ENCODE measurements at places on chromosomes 2 and 18.

DNA sequence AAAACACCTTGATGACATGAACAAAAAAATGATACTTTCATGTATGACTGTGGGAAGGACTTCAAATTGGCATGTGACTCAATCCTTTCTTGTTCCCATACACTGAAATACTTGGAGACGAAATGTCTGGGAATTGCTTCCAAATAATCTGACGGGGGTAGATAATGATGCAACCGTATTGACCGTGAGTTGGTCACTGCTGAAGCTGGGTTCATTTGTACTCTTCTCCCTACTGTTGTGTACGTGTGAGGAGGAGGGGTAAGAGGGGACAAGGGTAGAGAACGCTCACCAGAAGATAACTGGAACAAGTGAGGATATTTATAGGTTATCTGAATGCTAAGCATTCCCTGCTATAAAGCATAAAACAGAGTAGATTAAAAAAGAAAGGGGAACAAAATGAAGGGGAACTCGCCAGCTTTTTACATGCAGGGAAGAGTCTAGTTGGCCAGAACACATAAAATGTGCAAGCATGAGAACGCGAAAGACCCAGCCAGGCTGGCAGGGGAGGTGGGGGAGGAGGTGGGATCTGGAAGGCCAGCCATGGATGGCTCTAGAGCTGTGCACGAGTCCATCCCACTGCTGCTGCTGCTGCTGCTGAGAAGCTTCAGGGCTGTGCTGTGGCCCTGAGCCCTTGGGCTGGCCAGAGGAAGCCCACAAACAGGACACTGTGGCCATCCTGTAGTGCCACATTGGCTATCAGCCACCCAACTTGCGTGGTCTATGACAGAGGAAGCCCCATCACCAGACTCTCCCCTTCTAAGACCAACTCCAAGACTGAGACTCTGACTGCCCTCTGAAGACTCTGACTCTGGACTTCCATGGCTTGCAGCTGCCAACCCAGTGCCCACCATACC, 15.2 kb upstream of the CETN1 start:
- no peak for DNase-seq

DNA sequence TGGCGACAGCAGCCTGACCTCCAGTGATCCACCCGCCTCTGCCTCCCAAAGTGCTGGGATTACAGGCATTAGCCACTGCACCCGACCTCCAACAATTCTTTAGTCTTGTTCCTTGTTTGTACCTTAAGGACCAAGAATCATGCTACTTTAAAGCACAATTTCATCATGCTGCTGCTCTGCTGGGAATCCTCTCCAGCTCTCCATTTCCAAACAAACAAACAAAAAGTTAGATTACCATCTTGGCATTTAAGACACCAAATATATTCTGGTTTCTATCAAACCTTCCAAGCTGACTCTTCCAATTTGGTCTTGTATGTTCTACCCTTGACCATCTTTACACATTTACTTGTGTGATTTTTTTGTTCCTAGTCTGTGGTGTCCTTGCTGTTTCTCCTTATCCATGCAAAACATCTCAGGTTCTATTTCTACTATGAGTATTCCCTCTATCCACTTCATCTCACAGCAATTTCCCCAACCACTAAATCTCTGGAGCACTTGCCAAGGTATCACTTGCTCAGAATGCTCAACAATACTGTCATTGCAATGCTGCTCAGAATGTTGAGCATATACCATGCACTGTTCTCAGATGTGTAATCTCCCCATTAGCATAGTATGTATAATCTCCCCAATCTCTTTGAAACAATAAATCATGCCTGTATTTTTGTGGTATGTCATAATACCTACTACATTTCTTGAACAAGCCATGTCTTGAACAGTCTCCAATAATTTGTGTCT, 73.2 kb upstream of the GALNT5 start:
- no peak for DNase-seq

DNA sequence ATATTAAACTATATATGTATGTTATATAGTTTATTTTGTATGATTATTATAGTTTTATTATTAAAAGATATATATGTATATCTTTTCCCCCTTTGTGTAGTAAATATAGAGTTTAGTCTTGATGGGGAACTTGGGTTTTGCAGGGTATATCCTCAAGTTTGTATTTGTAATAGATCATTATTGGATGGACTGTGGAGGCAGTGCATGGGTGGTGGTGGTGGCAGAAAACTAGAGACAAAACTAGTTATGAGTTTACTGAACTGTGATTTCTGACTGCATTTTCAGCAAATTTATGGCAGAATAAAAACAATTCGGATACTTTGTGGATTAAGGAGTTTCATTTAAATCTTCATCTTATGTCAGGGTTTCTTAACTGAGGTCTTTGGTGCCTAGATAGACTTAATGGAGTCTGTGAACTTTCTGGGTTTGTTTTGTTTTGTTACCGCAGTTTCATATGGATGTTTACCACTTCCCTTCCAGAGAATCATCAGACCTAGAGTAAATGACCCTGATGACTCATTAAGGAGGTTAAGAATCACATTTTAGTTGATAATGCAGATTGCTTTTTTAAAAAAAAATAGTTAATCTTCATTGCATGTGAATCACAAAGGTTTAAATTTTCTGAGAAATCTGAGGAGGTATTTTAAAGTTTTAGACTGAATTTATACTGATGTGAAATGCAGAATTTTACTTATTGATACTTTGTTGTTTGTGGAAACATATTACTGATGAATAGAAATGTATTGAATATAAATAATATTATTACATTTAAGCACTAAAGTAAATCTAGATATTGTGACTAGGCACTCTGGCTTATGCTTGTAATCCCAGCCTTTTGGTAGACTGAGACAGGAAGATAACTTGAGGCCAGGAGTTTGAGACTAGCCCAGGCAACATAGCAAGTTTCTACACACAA, 14.5 kb downstream of the EPC2 start:
- DNase-seq, result no peak

GRCh38 chr2:64128943-64129391, 15.3 kb downstream of the PELI1 start:
- no peak for DNase-seq

DNA sequence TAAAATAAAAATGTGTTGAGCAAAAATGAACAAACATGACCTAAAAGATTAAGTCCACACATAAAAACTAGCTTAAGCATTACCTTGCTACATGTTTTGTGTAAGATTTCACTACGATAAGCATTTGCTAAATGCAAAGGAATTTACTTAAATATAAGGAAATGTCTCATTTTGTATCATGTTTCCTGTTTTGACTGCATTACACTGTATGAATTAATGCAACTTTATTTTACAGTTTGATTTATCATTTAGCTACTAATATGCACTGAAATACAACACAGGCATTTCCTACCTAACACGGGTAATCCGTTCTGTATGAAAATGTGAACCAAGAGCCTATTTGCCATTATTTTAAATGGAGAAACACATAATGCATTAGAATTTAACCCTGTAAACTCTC, 1076.5 kb upstream of the DDX18 start:
- DNase-seq, result no peak

DNA sequence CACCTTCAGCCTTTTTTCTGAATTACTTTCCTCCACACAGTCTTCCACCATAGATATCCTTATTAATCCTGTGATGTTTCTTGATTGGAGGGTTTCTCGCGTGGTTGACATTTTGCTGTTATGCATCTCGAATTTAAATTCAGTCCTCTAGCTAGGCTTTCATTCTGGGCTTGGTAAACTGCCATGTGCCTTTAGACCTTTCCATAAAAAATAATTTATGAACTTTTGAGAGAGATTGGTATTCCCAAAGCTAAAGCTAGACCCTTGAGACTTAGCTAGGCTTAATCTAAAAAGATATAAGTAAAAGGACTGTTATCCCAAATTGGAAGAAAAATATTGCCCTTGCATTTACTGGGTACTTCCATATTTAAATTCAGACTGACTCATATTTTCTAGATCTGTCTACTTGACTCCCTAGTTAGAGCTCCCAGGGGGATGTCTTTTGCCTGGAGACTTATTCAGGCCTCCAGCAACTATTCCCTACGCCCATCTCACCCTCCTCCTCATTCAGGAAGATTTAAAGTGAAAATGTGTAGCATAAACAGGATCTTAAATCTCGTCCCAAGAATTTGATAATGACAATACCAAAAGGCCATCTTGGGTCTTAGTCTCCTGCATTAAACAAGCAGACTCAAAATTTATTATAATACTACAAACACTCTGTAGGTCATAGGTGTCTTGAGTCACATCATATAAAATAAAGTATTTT, 60.3 kb downstream of the KIAA2012 start:
- DNase-seq, result no peak

DNA sequence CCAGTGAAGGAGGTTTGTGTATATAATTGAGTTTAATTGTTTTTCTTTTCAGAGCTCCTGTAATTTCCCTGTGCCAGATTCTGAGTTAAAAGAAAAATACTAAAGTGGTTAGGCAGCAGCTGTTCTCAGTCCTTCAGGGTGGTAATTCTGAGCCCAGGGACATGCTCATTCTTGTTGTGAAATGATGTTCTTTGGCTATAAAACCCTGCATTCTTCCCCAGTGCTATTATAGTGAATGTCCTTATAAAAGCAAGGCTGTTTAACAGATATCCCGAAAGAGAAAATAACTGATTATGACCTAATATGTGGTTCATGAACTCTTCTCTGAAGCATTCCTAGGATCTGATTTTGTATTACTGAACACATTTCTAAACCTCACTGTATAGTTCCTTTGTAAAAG, 34.0 kb downstream of the ADAM23 start:
- DNase-seq, result no peak

DNA sequence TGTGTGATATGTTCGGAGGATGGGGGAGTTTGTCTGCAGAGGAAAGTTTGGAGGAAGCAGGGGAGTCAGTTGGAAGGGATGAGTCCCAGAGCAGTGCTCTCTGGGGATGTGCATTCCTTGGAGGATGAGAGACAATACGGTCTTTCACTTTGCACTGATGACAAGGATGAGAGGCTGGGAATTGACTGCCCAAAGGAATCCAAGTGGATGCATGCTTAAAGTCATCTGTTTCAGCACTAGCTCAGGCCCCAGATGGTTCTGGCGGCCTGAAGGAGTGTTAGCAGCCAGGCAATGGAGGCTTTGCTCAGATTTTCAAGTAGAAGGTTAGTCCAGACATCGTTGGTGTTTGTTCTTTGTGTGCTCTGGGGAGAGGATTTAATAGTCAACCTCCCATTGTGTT, 100.2 kb downstream of the CRIM1 start:
- DNase-seq, result no peak

- no peak for DNase-seq
These were observed 42.8 kb downstream of the SOX11 start for GRCh38 chr2:5734859-5735520.

GRCh38 chr2:129904532-129905446, 74.7 kb upstream of the RAB6C start:
- no peak for DNase-seq

DNA sequence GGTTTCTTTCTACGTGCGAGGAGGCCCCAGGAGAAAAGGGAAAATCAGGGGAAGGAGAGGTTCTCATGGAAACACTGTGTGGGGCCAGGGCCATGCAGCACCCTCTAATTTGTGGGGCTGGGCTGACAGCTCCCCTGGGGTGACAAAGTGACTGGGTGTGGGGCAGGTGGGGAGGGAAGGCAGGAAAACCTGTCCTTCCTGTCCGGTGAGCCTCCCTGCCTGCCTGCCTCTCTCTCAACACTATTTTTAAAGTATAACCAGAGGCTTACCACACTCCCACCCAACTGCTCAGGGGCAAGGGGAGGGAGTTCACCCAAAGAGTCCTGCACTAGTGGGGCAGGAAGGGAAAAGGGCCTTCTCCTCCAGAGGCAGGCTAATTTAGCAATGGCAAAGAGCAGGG, 10.5 kb upstream of the EPAS1 start:
- DNase-seq, result no peak

GRCh38 chr2:189465076-189465475, 23.8 kb downstream of the WDR75 start:
- no peak for DNase-seq
